ENCODE measurements at places on chromosomes 13 and 19.

DNA sequence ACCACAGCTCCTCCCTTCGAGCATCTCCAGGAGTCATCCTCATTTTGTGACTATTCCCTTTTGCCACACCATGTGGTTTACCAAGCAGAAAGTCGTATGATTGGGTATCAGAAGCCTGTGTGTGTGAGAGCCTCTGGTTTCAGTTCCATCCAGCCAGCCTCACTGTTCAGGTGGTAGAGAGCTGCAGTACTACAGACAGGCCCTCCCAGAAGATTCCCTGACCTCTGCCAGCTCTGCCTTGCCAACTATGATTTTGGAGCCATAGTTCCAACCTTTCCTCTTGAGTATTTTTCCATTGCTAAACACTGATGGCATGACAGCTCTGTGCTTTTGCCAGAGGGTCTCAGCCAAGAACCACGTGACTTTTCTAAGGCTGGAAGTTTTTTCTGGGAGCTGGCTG lies 82.5 kb downstream of the DHRS12 start:
- DNase-seq = no peak

DNA sequence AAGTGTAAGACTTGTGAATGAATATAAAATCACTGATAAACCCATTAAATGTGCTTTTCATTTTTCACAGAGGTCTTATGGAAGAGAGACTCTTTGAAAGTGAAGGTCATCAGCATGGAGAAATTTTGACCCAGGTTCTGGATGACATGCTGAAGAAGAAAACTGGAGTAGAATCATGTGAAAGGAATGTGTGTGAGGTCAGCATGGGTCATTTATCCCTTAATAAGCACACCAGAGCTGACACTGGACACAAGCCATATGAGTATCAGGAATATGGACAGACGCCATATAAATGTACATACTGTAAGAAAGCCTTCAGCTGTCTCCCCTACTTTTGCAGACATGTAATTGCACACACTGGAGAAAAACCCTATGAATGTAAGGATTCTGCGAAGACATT lies 29.0 kb downstream of the ZNF20 start:
- no peak for DNase-seq

- no peak for DNase-seq
Measured at GRCh38 chr13:50511877-50512341, 331.6 kb downstream of the DLEU7 start.

DNA sequence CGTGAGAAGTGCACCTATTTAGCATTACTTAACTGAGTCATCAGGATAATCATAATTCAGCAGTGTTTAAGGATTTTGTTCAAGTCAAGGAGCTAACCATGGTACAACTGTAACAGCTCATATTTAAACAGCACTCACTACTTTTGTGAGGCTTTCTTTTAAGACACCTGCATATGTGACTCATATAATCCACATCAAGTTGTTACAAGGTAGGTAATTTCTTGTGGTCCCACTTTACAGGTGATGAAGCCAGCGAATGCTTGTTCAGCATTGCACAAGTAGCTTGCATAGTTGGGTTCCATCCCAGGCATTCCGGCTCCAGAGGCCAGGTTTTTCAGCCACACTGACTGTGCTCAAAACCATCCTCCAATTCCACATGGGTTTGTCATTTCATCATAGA lies 569.2 kb downstream of the MYO16 start:
- no peak for DNase-seq

GRCh38 chr13:88022431-88023208 lies 351.4 kb downstream of the SLITRK5 start:
- DNase-seq = no peak

DNA sequence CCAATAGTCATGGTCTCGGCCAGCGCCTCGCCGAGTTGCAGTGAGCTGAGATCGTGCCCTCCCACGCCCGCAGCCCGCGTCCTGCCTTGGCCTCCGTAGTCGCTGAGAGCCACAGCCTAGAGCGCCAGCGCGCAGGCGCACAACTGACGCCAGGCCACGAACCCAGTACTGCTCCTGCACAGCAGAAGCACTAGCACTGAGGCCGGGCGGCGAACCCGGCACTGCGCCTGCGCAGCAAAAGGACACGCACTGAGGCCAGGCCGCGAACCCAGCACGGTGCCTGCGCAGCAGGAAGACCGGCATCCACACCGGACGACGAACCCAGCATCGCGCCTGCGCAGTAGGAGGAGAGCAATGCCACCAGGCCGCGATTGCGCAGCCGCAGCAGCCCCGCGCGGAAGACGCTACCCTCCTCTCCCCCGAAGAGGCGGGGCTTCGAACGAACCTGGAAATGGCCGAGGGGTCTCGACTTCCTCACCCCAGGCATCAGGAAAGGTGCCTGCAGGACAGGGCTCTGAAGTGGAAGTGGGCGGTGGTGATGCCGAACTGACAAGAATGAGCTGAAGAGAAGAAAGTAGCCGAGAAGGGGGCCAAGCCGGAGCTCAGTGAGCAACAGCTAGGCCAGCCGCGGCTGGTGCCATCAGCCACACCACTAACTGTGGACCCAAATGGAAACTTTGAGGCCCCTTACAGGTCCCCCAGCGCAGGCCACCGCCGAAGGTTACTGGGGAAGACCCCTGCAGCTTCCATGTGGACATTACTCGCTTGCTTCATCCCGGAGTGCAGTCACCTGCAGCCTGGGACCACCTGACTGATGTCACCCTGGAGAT lies 7.5 kb downstream of the F10 start:
- DNase-seq = no peak

DNA sequence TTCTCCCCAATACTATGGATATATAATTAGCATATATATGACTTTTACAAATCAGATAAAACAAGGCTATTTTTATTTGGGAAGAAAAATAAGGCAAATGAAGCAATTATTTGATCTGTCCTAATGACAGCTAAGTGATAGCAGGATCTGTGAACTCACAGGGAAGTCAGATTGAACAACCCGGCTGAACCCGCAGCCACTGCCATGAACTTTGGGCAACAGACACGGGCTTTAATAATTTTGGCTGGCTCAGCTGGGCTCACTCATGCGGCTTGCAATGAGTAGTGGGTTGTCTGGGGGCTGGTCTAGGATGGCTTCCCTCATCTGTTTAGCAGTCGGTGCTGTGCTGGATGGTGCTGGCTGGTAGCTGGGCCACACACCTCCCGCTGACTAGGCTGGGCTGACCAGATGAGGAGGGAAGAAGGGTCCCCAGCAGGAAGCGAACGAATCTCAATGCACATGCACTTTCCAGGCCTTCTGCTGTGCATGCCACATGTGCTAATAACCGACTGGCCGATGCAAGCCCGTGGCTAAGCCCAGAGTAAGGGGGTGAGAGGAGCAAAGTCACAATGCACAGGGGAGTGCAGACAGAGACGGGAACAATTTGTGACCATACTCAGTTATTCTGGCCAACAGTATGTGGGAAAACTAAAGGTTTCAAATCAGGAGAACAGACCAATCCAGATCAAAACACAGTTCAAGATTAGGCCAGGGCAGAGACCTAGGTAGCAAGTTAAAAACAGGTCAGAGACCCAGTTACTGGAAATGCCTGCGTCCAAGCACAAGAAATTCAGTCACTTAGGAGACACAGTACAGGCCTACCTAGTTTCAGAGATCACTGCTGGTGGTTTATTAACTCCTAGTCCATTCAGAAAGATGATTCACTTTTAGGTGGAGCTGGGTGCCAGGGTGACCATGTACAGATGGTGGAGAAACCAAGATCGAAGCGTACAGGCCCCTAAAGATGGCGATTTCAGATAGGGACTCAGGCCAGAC lies 22.3 kb downstream of the CRYL1 start:
- DNase-seq = no peak

DNA sequence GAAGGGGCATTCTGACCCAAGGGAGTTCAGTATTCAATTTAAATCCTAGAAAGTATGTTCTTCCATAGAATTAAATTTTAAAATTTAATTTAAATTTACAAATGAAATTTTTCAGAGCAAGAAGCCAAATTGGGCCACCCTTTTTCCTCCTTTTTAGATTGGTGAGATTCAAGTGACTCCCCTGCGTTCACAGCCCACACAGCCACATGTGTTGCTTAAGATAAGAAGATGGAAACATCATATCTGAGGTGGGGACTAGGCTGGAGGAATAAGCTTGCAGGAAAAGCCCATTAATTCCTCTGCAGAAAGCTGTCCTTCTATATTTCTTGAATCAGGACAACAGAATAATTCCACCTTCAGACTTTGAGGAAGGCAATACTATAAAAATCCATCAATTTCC lies 392.7 kb upstream of the ZNF507 start:
- no peak for DNase-seq

- DNase-seq = no peak
Measured at GRCh38 chr19:48896191-48896720, 2.3 kb downstream of the TULP2 start.

GRCh38 chr13:113874579-113875428 lies 10.9 kb upstream of the GAS6 start:
- no peak for DNase-seq

DNA sequence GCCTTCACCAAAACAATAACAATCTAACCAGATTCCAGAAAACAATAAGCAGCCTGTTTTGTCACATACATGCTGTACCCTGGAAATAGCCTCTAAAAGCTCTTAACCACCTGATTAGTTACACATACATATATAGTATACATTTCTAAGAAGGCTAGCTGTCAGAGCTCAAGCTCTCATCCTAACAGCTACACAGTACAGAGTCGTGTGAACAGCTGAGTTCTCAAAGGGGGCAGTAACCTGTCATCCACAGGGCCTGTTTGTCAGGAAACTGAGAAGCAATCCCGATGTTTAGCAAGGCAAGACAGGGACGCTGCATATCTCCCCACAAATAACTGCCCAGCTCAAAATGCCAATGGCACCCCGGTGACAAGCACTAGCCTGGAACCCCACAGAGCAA lies 56.9 kb downstream of the STK24 start:
- DNase-seq = no peak

GRCh38 chr19:49565261-49565660 lies 15.1 kb downstream of the NOSIP start:
- no peak for DNase-seq

DNA sequence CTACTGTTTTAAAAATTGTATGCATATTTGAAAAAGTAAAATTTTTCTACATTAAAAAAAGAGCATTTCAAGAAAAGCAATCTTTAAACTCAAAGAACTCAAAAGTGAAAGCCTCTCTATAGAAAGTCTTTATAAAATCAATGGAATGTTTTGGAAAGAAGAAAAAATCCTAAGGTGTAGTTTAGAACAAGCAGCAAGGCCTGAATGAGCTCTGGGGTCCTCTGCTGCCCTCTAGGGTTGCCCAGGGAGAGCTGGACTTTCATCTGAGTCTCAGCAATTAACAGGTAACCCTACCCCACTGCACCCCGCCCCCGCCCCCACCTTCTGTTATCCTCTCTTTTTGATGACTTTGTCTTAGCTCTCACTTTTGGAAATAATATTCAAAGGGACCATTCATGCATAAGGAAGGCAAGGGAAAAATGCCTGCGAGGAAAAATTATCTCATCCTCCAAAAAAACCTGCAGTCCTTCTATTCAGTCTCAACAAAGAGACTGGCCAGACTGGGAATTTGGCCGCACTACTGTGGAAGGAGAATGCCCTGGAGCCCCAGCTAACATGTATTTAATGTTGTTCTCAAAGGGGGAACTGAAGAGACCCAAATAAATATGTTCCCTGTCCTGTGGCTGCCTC lies 24.1 kb downstream of the SLC25A30 start:
- DNase-seq = no peak

DNA sequence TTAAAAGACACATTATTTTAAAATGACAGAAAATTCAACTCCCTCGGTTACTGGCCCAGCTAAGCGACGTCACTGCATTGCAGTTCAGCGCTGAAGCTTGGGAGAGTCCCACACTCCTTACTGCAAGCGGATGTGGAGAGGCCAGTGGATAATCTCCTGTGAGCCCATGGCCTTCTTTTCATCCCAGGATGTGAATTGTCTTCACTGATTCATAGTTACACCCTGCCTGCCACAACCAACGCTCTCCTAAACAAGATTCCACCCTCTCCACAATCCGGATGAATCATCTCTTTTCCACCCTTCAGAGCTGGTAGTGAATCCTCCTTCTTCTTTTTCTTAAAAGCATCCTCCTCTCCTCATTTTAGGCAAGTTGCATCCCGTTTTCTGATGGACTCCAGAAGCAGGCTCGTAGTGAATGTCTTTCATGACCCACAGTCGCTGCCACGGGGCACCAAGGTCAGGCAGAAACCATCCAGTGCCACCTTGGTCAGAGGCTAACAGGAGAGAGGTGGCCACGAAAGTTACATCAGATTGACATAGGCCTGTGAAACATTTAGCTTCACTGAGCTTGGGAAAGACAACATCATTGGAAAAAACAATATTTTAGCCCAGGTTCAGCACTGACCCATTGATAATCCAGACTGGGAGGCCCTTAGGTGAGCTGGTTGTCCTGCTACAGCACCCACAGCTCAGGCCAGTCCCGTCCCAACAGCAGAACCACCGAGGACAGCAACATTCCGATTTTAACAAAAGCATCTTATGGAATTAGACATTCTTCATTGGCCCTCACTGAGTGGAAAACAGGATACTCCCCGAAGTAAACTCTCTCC lies 2.0 kb downstream of the GJB2 start:
- no peak for DNase-seq

DNA sequence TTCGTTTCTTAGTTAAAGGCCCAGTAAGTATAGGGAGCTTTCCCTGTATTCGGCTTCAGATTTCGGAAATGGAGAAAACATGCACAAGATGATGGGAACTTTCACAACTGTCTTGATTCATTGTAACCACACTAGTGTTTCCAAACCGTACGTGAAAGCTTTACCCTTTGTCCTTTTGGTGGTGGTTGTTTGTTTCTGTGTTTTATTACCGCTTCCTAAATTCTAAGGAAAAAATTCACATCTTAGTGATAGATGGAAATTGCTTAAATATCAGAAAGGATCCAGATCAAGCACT lies 504 bp upstream of the VWA8 start:
- DNase-seq = no peak

- DNase-seq = no peak
Measured at GRCh38 chr19:1861599-1862031, 1.8 kb downstream of the KLF16 start.

- DNase-seq = no peak
Measured at GRCh38 chr19:11576227-11576626, 1.2 kb downstream of the ACP5 start.

- DNase-seq = no peak
Measured at GRCh38 chr13:91031508-91031907, 316.0 kb upstream of the MIR17HG start.

- DNase-seq = peak; percentile 27
Measured at GRCh38 chr19:10390652-10391286, 10.4 kb upstream of the TYK2 start.

- no peak for DNase-seq
Measured at GRCh38 chr19:56294549-56294948, 20.1 kb downstream of the ZSCAN5A start.

DNA sequence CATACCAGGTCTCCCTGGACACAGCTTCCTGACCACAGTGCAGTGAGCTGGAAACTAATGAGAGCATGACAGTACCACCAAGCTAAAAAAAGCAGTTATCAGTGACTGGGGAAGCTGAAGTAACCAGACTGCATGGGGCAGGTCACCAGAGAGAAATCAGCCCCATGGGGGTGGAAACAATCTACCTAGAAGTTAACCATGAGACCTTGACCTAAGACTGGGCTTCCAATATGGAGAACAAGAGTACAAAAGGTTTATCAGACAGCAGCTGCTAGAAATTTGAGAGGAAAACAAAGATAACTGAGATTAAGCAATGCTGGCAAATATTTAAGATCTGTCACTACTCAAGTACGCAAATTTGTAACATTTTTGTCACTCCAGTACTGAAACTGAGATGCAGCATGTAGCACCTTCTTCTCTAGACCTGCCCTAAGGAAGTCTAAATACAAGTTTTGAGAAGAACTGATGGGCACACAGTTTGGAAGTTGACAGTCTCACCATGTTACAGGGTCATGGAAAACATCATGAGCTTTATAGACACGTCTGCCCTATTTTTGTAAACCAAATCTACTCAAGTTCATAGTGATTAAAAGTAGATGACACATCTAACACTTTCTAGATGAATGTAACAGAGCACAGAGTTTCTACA lies 2641.8 kb upstream of the PCDH20 start:
- no peak for DNase-seq

Data from AG09319 (cell line).